ENCODE measurements at places on chromosomes 1 and 21. TPM values are rescaled to one million over a fixed set of nuclear protein-coding genes. Genes with fewer than 3 reads are reported as not detected.

- H3K4me1 ChIP-seq, result no peaks in the 10 kb centered on the region
- no peaks in the 10 kb centered on the region for H3K27me3 ChIP-seq
- H3K36me3 ChIP-seq, result no peaks in the 10 kb centered on the region
- DNase-seq, result no peak
- H3K4me3 ChIP-seq, result no peak overlapping the region
These were observed 34.6 kb downstream of the CFAP74 start for GRCh38 chr1:1968767-1969504.

- H3K4me1 ChIP-seq, result peaks cover 4% of the 10 kb centered on the region
- H3K27ac ChIP-seq, result no peak overlapping the region
- no peak overlapping the region for H3K4me3 ChIP-seq
- no peaks in the 10 kb centered on the region for H3K27me3 ChIP-seq
These were observed 151.8 kb downstream of the SETD4 start for GRCh38 chr21:35908311-35909078.

DNA sequence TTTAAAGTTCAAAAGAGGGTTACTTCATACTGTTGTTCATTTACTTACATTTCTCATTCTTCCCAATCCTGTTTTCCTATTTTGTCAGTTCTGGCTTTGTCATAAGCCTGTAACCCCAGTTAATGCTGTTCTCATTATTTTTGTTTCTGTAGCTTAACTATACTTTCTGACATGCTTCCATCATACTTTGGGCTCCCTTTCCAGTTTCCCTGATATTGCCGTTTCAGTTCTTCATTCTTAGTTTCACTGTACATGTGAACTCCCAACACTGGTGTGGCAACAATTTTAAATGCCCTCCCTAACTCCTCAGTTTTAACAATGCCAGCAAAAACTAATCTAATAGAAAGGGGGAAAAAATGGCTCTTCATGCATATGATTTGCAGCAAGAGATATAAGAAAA is 456.7 kb downstream of the LMO4 start:
- no peaks in the 10 kb centered on the region for H3K36me3 ChIP-seq
- H3K4me1 ChIP-seq, result peaks cover 4% of the 10 kb centered on the region
- H3K27ac ChIP-seq, result no peak overlapping the region
- no peak overlapping the region for H3K4me3 ChIP-seq
- DNase-seq, result no peak

- no peak for DNase-seq
- H3K4me1 ChIP-seq, result peaks cover 10% of the 10 kb centered on the region
- H3K4me3 ChIP-seq, result no peak overlapping the region
- no peak overlapping the region for H3K27ac ChIP-seq
- no peaks in the 10 kb centered on the region for H3K36me3 ChIP-seq
These were observed 92.1 kb downstream of the NAV1 start for GRCh38 chr1:201631037-201631436.

The XCL2 gene
- polyA plus RNA-seq, result not detected

- H3K27ac ChIP-seq, result no peak overlapping the region
- H3K4me1 ChIP-seq, result no peaks in the 10 kb centered on the region
- DNase-seq, result no peak
These were observed 118.9 kb downstream of the PGBD5 start for GRCh38 chr1:230307213-230307612.

DNA sequence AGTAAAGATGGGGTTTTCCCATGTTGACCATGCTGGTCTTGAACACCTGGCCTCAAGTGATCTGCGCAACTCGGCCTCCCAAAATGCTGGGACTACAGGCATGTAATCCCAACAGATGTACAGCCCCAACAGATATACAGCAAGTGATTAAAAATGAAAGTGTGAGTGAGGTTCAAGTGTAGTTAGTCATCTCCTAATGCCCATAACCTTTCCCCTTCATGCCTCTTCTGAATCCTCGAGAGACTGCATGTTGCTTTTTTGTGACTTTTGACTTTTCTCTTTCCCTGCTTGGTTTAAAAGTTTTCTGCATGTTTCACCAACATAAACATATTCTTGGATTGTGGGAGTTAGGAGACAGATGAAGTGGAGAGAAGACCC is 31.2 kb downstream of the KCNK2 start:
- no peak for DNase-seq
- H3K36me3 ChIP-seq, result no peaks in the 10 kb centered on the region
- no peaks in the 10 kb centered on the region for H3K27me3 ChIP-seq

The ADGRB2 gene
- polyA plus RNA-seq, result 8.0 TPM

- H3K27me3 ChIP-seq, result no peaks in the 10 kb centered on the region
- H3K27ac ChIP-seq, result no peak overlapping the region
- H3K36me3 ChIP-seq, result no peaks in the 10 kb centered on the region
- DNase-seq, result peak; percentile 89
These were observed 2.3 kb upstream of the RUNX1 start for GRCh38 chr21:35051287-35051818.

Measured in GM23338 (cell line).